ENCODE measurements at places on chromosomes 7 and 10.

- DNase-seq: no peak
Observed at GRCh38 chr10:104028823-104029520, 56.7 kb downstream of the COL17A1 start.

- DNase-seq: no peak
Observed at GRCh38 chr10:64896582-64896981, 1375.4 kb downstream of the REEP3 start.

- peak; percentile 91 for DNase-seq
Observed at GRCh38 chr7:121084748-121085336, 96.3 kb downstream of the CPED1 start.

DNA sequence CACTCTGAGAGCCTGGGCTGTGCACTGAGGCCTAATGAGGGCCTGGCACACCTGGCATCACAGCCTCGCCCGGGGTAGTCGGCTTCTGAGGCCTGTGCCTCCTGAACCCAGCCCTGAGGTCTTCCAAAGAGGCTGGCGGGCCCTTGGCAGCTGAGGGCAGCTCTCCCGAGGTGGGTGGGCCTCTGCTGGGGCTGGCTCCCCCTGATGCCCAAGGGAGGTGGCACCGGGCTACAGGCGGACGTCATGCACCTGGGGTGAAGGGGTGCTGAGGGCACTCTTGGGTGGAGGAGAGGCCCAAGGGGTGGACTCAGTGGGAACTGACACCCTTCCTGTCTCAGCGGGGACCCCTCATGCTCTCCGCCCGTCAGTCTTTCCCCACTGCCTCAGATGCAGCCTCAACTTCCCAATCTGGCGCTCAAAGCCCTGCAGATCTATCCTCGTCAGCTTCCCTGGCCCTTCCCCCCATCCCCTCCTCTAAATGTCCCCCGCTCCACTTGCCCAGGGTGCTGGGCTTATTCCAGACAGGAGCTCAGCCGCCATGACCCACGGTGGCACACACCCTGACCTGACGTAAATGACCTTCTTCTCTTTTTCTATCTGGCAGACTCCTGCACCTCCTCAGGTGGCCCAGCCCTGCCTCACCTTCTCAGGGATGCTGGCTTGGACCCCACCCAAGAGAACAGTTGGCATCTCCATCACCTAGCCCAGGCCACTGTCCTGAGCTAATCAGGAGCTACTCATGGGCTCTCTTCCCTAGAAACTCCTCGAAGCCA is 38.2 kb downstream of the MYL10 start:
- no peak for DNase-seq

Measured in A172 (cell line).